Prostate gland (tissue), 2 donors: ENCODE measurements at places on chromosomes 16 and 17.
A peak's percentile ranks its signal among the peaks of the same experiment; 100 is the strongest.

DNA sequence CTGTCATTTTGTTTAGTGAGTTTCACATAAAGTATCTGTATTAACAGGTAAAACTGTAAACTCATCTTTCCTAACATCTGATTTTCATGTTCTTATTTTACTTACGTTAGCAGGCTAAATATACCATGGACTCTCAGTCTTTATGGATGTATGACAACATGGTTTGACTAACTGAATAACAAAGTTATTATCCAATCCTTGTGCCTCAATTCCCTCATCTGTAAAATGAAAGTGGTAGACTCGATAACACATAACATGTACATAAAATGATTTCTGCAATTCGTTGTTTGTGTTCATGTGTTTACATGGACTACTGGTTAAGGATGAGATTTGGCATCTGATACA, 9.5 kb upstream of the PCTP start:
- DNase-seq, result no peak

DNA sequence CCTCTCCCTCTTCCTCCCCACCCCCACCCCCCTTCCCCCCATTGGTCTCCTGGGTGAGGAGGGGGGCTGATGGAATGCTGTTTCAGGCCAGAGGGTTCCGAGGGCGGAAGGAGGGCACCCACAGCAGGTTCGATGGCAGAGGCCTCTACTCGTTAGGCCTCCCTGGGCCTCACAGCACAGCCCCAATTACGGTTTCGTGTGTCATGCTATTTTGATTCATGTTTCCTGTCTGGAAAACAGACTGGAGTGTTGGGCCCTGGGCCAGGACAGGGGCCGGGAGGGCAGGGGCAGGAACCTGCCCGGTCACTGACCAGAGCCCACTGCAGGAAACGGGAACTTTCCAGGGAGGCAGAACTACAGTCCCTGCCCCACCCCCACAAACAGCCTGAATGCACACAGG, 138.2 kb downstream of the C16orf95 start:
- no peak for DNase-seq

DNA sequence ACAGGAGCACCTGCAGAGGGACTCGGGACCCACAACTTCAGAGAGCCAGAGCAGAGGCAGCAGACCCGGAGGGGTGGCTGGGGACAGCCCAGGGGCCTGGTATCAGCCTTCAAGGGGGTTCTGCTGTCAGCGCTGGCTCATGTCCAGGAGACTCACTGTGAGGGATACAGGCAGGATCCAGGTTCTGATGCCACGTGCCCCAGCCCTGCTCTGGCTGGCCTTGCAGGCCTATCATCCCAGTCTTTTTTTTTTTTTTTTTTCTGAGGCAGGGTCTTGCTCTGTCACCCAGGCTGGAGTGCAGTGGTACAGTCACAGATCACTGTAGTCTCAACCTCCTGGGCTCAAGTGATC, 9.0 kb upstream of the MTSS2 start:
- DNase-seq, result no peak

GRCh38 chr17:64357191-64357981, 33.3 kb downstream of the PECAM1 start:
- no peak for DNase-seq

GRCh38 chr16:14606102-14606501, 24.0 kb downstream of the PARN start:
- no peak for DNase-seq

DNA sequence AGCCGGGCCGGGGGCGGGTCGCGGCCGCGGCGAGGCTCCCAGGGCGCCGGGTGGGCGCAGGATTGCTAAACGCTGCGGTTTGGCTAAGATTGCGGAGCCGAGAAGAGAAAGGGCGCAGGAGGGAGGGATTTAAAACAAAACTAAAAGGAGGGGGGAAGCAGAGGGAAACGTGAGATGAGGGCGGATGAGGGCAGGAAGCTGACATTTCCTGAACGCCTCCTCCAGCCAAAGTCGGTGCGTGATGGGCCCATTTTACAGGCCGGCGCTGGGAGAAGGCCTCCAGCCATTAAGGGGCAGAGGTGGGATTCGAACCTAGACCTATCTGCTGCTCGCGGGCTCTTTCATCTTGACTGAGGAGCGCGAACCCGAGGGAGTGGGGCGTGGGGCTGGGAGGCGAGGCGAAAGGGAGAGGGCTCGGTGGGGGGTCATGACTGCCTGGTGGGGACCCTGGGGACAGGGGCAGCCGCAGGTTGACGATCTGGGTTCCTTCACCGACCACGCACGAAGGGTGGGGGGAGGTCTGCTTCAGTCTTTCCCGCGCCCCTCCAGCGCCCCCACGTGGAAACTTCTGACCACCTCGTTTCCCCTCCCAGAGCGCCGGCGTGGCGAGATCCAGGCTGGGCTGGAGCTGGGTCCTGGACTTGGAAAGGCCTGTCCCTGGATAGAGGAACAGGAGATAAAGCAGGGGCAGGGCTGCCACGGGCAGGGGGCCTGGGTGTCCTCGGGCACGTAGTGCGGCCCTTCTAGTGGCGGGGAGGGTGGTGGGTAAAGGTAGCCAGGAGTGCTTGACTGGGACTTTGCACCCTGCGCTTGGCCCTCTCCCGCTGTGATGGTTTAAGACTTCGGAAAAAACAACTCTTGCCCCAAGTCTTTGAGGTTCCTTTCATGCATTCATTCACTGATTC, 3.8 kb upstream of the TAC4 start:
- peak; percentile 69 for DNase-seq

GRCh38 chr16:22103441-22103840, 11.1 kb downstream of the VWA3A start:
- no peak for DNase-seq

DNA sequence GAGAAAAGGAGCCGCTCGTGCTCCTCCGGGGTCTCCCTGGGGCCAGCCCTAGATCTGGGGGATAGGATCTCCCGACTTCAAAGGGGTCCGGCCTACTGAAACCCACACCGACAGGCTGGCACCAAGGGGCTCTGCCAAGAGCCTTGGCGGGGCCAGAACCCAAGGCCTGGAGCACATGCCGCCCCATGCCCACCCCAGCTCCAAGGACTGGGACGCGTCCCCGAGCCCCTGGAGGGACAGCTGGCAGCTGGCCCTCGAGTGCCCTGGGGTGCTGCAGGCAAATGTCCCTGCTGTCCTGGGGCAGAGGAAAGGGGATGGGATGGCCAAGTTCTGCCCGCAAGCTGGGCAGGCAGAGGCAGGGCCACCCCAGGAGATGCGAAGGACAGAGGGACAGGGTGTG, 31.8 kb upstream of the ZFPM1 start:
- DNase-seq, result no peak

- DNase-seq, result no peak
Observed at GRCh38 chr16:68368301-68368888, 57.6 kb downstream of the PRMT7 start.

GRCh38 chr17:15885770-15886169, 59.2 kb upstream of the ADORA2B start:
- no peak for DNase-seq

DNA sequence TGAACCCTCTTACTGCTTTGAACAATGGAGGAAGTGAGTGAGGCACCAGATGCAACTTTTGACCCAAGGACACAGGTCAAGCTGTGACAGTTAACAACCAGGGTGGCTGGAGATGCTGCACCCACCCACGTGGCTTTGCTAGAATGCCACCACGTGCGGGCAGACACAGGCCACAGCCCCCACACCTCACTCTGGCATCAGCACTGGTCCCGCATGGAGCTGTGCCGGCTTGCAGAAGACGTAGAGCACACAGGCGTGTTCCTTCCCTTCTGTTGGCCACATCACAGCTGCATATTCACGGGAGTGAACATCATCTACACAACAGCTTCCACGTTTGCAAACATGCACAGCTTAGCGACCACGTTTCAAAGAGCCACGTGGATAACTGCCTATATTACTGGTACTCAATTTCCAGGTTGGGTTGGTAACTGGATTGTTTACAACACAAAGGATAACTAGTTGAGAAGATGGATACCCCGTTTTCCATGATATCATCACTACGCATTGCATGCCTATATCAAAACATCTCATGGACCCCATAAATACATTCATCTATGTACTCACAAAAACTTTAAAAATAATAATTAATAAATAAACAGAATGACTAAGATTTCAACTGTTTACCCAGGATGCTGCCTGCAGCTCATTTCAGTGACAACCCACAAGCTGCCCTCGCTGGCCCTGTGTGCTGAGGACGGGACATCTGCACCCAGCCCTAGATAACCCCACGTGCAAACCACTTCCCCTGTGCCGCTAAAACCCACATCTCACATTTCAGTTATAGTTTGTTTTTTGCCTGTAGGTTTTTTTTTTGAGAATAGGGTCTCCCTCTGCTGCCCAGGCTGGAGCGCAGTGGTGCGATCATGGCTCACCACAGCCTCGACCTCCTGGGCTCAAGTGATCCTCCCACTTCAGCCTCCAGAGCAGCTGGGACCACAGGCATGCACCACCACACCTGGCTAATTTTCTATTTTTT, 132.0 kb downstream of the ANKRD11 start:
- DNase-seq, result no peak

DNA sequence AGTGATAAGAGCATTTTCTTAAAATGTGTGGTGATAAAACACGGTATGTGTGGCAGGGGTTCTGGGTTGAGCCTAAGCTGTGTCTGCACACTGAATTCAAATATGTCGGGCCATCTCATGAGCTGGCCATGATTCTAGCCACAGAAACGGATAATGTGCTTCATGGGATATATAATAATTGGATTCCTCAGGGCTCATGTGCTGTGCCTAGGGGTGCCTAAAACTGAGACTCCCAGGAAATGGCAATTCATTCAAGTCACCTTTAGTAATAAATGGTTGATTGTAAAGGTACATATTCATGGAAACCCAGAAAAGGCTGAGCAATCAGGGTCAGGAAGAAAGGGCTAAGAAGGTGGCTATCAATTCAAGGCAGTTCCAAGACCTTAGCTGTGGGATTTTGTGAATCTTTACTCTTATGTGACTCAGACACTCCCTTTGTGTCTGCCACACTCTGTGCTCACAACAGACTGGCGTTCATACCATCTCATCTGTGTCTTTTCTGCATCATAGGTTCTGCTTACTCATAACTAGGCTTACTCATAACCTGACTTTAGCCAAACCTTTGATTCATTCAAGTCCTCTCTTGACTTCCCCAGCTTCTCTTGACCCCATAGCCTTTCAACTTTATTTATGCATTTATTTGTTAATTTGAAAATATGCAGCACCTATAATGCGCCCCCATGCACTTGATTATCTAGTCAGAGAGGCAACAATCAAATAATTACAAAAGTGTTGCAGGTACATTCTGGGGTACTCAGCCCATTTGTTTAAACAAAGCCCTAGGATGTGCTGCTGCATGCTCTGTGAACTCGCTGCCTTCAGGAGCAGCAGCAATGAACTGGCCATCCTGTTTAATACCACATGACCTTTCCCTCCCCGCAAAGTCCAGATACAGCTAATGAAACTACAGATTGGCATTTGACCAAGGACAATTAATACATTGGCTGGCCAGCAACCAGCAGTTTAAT, 28.4 kb upstream of the MED13 start:
- DNase-seq, result no peak

GRCh38 chr17:61376931-61377838, 22.5 kb upstream of the TBX2 start:
- no peak for DNase-seq

DNA sequence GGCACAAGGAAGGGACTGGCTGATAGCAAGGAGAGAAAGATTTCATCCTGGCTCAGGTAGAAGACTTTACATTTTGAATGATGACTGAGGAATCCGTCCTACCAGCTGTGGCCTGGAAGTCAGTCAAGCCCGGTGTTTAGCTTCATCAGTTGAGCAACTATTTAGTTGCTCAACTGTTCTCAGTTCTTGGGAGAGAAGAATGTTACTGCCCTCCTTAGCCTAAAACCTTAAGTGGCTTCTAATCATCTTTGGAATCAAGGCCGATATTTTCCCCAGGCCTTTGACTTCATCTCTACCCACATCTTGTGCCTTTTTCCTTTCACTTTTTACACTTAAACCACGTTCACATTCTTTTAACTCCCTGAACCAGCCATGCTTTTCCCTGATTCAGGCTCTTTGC, 17.3 kb upstream of the RBL2 start:
- no peak for DNase-seq

GRCh38 chr16:89052890-89053724, 40.5 kb upstream of the ACSF3 start:
- peak; percentile 79 for DNase-seq

DNA sequence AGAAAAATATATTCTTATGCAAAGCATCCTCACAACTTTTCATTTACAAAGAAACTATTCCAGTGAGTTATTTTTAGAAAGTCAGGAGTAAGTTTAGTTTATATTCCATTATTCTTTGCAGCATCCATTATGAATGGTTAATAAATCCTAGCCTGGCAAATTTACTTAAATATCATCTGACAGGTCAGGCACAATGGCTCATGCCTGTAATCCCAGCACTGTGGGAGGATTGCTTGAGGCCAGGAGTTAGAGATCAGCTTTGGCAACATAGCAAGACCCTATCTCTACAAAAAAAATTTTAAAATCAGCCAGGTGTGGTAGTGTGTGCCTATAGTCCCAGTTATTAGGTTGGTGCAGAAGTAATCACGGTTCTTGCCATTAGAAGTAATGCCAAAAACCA, 12.9 kb downstream of the ESRP2 start:
- DNase-seq, result no peak

DNA sequence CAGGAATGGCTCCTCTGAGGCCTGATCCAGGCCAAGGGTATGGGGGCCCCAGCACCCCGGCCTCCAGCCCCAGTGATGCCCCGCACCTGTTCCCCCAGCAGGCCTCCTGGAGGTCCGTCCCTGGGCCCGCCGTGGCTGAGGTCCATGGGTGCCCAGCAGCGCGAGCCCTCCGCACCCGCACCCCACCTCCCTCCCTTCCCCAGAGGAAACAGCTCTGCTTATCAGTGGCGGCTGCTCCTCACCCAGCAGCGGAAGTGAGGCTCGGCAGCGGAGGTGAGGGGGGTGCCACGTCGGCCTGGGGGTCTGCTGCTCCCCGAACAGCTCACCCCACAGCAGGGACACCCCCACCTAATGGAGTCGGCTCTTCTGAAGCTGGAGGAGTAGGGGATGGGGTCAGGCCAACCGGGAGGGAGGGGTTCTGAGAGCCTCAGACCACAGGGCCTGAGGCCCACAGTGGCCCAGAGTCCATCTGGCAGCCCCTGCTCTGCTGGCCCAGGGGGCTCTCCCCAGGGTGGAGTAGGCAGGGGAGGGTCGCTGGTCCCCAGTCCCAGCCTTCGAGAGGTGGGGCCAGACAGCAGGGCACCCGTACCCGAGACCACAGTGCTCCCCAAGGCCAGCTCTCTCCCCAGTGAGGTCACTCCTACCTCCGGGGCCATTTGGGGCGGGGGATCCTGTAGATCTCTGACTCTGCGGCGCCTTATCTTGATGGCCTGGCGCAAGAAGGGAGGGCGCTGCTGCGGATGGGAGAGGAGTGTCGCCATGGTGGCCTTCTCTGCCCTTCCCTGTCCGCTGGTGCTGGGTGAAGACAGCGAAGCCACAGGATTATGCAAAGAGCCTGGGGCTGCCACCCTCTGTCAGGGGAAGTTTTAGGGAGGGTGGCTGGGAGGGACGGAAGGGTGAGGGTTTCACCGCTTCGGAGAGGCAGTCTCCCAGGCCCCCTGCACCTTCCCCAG, at the start of gene UNC13D:
Gene UNC13D, minus strand, starts transcription at position 828 of the 953 bp plus-strand sequence. Its CDS starts 67 bp downstream, at position 761.
- no peak for DNase-seq
